NCI-H526 treated with DMSO at 0.1 percent for 48 hours (cell line): ENCODE measurements at places on chromosomes 16 and 17.
A peak's percentile ranks its signal among the peaks of the same experiment; 100 is the strongest.

DNA sequence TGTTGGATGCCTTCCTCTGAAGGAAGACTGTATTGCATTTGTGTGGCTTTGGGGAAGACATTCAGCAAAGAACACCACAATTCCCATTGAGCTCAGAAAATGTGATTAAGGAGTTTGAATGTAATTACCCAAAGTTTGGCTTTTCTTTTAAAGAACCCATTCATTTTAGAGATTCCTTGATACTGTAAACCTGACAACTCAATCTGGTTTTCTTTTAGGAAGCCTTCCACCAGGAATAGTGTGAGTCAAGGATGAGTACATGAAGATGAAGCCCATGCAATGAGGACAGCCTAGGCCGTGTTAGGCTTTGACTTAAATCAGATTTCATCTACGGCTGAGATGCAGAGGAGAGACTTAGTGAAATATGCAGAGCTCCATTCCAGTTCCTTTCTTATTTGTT is 271.7 kb upstream of the TBX2 start:
- no peak for DNase-seq

DNA sequence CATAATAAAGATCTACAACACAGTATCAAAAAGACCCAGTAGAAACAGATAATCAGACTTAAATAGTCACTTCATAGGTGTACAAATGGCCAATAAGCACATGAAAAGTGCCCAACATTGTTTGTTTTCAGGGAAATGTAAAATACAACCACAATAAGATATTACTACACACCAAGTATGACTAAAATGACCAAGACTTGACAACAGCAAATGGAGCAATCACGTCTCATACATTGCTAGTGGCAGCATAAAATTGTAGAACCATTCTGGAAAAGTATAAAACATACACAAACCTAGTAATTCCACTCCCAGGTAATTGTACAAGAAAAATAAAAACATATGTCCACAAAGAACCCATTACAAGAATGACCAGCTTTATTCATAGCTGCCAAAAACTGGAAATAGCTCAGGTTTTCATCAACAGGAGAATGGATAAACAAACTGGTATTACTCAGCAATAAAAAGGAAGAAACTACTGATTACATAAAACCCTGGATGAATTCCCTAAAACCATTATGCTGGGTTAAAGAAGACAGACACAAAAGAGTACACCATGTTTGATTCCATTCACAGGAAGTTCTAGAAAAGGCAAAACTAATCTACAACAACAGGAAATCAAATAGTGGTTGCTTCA is 85.6 kb downstream of the TTC19 start:
- no peak for DNase-seq

GRCh38 chr16:12468552-12468951 is 335.1 kb downstream of the CPPED1 start:
- no peak for DNase-seq

DNA sequence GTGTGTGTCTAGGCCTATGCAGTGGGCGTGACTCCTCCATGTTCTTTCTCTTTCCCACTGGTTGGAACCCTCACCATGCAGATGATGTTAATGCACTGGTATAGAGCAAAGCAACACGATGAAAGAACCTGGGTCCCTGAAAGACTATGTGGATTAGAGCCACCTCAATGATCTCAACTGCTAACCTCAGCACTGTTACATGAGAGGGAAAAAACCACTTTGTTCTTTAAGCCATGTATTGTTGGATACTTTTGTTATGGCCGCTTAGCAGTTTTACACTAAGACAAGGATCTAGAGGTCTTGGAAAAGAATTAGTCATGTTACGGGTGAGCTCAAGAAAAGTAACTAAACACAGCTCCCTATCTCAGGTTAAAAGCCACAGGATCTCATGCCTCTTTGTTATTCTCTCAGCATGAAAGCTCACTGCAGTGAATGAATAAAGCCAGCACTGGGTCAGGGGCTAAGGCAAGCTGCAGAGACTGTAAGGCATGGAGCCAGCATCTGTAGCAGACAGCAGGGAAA is 56.6 kb upstream of the RBBP6 start:
- no peak for DNase-seq

DNA sequence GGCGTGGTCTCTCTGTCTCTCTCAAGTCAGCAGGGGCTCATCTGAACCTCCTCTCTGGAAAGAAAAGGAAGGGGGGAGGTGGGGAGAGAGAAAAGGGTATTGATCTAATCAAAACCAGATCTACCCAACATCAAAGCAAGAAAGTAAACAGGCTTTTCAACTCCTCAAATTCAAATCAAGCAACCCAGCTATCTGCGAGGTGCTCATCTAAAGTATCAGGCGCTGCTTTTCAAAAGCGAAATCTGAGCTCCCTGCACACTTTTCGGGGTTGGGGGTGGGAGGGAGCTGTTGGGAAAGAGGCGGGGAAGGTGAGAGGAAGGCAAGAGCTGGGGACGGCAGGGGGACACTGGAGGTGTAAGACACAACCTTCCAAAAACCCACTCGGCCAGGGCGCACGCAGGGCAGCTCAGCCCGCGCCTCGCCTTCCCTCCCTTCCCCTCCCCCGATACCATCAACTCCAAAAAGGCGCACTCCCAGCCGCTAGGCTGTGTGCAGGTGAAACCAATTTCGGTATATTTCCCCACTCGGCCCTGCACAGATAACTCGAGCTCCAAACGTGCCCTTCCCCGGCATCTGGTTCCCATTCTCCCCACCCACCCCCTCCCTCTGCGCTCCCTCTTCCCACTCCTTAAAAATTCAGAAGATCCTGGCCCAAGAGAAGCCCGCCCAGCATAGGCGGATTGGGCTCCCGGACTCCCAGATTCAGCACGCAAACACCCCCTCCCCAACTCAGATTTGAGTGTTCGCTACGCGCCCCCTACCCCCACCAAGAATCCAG is 2.6 kb downstream of the AXIN2 start:
- no peak for DNase-seq

DNA sequence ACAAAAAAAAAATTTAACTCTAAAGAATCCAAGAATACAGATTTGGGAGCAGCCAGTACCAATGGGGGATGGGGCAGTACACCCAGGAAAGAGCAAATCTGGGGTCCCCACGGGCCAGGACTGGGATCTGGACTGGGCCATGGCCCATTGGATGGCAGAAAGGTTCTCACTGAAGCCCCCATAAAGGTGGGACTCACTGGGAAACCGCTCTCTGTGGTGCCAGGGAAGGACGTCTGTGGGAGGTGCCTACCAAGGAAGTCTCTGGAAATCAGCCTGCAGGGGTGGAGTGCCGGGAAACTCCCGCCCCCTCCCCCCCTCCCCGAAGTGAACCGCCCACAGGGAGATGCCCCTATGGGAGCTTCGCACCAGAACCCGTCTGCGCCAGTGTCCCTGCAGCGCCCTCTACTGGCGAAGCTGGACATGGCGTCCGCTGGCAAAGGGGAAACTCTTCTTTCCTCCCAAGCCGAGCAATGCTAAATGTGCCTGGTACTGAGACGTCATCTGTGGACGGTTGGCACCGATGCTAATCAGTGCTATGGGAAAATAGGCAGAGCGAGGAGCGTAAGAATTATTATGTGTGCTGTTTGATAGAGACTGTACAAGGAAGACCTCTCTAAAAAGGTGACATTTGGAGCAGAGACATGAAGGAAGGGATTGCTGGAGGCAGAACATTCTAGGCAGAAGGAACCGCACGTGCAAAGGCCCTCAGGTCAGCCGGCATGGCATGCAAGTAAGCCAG is 671.1 kb downstream of the WWOX start:
- peak; percentile 3 for DNase-seq

GRCh38 chr16:22945361-22945760 is 131.4 kb downstream of the HS3ST2 start:
- DNase-seq, result no peak

DNA sequence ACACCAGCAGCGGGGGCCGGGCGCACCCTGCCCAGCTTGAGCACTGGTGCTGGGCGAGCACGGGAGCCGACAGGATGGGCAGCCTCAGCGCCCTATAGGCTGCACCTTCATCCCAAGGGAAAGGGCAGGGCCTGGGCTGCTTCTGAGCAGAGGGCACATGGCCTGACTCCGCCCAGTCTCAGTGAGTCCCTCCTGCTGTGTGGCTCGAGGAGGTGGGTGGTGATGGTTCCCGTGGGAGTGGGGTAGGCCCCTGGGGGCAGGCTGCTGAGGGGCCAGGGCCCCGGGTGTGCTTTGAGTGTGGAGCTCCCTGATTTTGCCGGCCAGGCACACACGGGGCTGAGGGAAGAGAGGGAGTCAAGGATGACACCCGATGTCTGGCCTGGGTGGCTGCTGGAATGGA is 37.9 kb downstream of the TSC2 start:
- DNase-seq, result no peak

DNA sequence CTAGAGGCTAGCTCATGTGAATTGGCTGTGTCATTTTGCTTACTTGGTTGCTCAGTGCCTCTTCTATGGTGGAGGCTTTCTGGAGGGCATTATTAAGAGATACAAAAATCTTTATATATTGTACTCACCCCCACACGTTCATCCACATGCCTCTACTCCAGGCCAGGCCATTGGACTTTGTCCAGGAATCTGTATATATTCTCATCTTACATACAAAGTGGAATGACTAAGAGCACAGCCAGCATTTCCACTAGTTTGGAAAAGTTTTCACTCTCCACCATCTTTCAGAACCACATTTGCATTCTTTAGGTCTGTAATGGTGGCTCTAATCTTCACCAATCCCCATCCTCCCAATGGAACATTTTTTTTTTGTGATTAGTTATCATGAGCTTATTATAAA is 4.8 kb upstream of the GLG1 start:
- DNase-seq, result no peak

DNA sequence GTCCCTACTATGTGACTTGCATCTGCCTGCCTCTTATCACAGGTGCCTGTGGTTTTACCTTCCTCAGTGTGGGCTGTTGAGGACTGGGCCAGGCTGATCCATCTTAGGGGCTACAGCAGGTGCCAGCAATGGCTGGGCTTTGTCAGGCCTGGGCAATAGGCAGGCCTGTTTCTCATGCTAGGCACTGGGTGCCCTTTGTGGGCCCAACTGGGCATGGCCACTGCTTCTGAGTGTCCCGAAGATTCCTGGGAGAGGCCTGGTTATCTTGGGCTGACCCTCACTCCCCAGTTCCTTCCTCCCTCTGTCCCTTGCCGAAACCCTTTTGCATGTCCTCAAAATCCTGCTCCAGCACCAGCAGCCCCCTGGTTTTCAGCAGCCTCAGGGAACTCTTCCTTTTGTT is 1024.9 kb downstream of the KCNJ18 start:
- no peak for DNase-seq

GRCh38 chr16:5075637-5076036 is 4.0 kb downstream of the ALG1 start:
- DNase-seq, result no peak

GRCh38 chr17:50570528-50570927 is 10.0 kb downstream of the CACNA1G start:
- DNase-seq, result no peak

DNA sequence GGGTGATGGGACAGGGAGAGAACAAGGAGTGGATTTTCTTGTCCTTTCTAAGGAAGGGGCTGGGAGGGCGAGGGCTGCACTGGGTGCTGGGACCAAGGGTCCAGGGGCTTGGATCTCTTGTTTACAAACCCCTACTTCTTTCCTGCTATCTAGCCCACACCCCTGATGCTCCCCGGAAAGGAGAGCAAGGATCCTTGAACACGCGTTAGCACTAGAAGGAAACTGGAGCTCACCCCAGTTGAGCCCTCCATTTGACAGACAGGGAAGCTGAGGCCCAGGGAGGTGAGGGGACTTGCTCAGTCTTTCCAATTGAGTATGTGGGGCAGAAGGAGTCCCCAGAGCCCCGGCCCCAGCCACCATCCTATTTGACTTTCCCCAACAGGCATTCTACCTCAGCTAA is 4.6 kb upstream of the ITGAE start:
- no peak for DNase-seq

DNA sequence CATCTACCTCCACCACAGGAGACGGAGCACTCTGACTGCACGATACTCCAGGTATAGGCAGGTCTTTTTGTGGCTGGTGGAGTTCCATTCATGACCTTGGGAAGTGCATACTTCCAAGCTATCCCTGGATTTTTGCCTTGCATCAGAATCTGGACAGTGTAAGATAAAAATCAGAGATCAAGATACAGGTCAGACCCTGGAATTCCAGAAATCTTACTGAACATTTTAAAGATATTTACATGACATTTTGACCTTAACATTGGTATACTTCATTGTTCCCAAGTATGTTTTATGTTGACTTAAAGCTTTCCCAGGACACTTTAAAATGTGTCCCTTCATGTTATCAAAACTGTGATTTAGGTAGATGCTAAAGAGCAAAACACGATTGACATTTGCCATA is 101.0 kb downstream of the SYCE1L start:
- DNase-seq, result no peak

- no peak for DNase-seq
These were observed 4.4 kb upstream of the FOXJ1 start for GRCh38 chr17:76145231-76146052.

GRCh38 chr16:89052191-89052889 is 41.3 kb upstream of the ACSF3 start:
- no peak for DNase-seq

DNA sequence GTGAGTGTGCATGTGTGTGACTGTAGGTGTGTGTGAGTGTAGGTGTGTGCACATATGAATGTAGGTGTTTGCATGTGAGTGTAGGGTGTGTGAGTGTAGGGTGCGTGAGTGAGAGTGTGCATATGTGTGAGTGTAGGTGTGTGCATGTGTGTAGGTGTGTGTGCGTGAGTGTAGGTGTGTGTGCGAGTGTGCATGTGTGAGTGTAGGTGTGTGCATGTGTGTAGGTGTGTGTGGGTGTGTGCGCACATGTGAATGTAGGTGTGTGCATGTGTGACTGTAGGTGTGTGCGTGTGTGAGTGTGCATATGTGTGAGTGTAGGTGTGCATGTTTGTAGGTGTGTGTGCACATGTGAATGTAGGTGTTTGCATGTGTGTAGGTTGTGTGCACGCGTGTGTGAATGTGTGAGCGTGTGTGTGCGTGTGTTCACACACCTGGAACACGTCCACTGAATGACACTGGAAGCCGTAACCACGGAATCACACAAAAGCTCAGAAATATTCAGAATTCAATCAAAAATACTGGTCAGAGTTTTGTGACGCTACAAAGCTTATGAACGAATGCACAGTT is 30.6 kb downstream of the MRM3 start:
- no peak for DNase-seq

- DNase-seq, result no peak
These were observed 5.4 kb upstream of the KIF18B start for GRCh38 chr17:44952946-44953475.

- DNase-seq, result no peak
These were observed 200.2 kb downstream of the CCDC182 start for GRCh38 chr17:57544834-57545463.

GRCh38 chr16:63527404-63527803 is 1491.2 kb upstream of the CDH8 start:
- DNase-seq, result no peak
